Endothelial cell (in vitro differentiated cells): ENCODE measurements at places on chromosomes 4 and X. TPM values are rescaled to one million over a fixed set of nuclear protein-coding genes. Genes with fewer than 3 reads are reported as not detected.

DNA sequence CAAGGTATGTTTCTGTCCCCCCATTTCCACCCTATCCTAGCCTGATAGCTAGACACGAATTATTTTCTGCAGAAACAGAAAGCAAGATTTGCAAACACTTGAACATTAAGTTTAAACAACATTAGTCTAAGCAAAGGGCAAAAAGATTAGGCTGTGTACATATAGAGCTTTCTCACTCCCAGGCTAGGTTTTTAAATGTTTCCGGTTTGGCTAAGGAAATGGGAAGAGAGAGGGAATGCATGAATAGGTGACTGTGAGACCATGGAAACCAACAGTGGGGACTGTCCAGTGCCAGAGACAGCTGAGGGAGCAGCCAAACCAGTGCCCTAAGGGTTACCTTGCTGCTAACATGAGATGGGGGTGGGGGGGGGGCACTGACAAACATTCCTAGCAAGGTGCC lies 242.7 kb downstream of the SCFD2 start:
- no peak for DNase-seq

GRCh38 chr4:102452854-102453253 lies 48.3 kb upstream of the NFKB1 start:
- no peak for DNase-seq

DNA sequence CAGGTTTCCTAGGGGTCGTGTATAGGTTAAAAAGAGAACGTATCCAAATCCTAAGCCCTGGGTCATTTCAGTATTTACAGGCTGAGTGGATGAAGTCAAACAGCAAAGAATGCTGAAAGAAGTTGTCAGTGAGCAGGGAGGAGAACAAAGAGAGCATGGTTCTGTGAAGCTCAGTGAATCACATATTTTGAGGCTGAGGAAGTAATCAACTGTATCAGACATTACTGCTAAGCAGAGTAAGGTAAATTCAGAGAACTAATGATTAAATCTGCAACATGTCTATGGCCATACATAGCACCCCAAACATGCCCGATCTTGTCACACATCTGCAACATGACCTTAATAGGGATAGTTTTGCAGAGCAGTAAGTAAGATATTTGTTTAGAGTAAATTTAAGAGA lies 1130.3 kb downstream of the RAPGEF2 start:
- DNase-seq, result no peak

DNA sequence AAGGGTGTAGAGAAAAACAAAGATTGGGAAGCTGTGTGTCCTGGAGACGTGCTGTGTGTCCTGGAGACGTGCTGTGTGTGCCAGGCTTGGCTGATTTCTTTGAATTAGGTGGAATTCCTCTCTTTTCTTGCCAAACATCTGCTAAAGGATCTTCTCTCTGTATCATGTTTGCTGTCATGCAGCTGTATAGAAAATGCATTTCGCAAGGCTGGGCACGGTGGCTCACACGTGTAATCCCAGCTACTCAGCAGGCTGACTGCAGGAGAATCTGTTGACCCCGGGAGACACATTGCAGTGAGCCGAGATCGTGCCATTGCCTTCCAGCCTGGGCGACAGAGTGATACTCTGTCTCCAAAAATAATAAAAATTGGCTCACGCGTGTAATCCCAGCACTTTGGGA lies 187.0 kb downstream of the CRLF2 start:
- DNase-seq, result no peak

The GLUD2 gene
- 0.46 TPM for total RNA-seq

DNA sequence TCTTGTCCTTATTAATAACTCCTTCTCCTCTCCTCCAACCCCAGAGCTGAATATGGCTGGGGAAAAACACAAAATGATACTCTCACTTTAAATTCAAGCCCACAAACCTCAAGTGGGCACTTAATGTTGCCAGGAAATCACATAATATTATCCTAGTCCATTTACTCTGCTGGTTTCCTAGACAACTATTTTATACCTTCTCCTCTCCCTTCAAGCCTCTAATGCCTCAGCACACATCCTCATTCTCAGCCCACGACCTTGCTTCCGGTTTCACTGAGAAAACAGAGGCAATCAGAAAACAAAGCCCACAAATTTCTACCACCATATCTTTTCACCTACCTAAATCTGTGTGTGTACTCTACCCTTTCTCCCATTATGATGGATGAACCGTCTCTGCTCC lies 12.1 kb upstream of the CLCN5 start:
- DNase-seq, result no peak

DNA sequence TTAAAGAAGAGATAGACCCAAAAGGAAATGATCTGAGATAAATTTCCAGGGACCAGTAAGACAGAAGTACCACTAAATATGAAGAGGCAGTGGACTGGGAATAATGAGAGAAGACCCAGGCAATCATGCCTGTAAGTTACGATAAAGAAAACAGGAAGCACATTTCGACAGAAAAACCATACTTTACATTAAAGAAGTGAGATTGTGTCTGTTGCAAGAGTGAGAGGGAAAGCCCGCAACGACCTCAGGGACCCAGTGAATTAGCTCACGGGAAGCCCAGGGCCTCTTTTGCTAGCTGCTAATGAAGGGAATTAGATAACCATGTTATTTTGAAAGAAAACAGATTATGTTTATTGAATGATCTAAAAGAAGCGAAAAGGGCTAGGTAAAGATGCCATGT lies 28.9 kb upstream of the ACSL1 start:
- no peak for DNase-seq

GRCh38 chrX:51336584-51336983 lies 4.0 kb downstream of the NUDT10 start:
- DNase-seq, result peak; percentile 2

DNA sequence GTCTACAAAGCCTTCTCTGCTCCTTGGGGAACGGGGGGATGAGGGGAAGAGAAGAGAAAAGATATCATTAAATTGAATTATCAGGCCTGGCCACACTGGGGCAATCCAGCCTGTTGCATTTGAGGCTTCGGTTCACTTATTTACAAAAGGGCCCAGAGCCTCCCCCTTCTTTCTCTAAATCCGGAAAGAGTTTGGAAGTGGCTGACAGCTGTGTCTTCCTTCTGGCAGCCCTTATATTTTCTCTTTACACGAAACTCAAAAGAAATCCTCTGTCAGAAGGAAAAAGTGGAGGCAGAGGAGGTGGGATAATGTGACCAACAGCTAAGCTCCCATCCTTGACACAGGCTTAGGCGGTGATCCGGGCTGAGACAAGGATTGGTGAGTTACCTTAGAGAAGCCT lies 158.3 kb upstream of the TAPT1 start:
- no peak for DNase-seq

The CT45A2 gene
- not detected for total RNA-seq

GRCh38 chr4:154741131-154741665 lies 2.6 kb upstream of the LRAT start:
- no peak for DNase-seq

GRCh38 chrX:132651421-132652086 lies 162.7 kb upstream of the MBNL3 start:
- DNase-seq, result no peak

GRCh38 chrX:16454926-16455325 lies 195.0 kb upstream of the S100G start:
- no peak for DNase-seq

DNA sequence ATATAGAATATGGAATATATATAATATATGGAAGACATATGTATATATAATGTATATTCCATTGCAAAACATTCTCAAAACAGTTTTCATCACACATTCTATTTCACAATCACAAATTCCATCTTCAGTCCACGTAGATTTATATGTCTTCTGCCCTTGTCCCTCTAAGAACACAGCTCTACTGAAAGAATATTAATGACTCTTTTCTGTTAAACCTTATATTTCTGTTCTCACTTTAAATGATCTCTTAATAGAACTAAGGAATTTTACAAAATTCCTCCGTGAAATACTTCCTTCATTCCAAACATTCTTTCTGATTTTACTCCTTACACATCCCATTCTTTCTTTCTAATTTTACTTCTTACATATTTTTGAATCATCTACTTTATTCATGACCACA lies 1043.1 kb upstream of the PABPC4L start:
- DNase-seq, result no peak

The SLC25A5 gene
- total RNA-seq, result 305 TPM

The MAPK10 gene
- 2.0 TPM for total RNA-seq

The ZBTB49 gene
- 13.3 TPM for total RNA-seq

GRCh38 chr4:137536789-137537561 lies 4.7 kb upstream of the PCDH18 start:
- no peak for DNase-seq

The PROM1 gene
- 12.2 TPM for total RNA-seq

The C4orf50 gene
- total RNA-seq, result 0.05 TPM

DNA sequence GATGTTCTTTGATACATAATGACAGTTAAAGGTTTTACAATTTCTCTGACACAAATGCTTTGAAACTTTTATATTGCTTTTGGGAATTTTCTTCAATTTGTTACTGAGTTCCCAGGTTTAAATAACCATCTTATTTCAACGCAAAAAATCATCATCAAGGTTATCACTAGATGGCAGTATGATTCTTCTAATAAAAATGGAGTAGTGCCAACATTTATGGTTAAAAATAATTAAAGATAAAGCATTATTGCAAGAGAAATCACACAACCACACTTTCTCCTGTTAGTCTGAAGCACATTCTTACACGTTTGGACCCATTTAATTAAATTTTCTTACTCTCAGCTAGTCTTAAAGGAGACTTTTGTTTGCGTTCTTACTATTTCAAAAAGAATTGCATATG lies 611.3 kb upstream of the CPXCR1 start:
- DNase-seq, result no peak

- no peak for DNase-seq
Measured at GRCh38 chrX:41421071-41421729, 25.9 kb upstream of the NYX start.

The SOWAHB gene
- total RNA-seq, result 5.0 TPM

GRCh38 chr4:113601636-113602035 lies 159.9 kb downstream of the CAMK2D start:
- no peak for DNase-seq

GRCh38 chrX:3252744-3253143 lies 93.7 kb downstream of the MXRA5 start:
- no peak for DNase-seq

DNA sequence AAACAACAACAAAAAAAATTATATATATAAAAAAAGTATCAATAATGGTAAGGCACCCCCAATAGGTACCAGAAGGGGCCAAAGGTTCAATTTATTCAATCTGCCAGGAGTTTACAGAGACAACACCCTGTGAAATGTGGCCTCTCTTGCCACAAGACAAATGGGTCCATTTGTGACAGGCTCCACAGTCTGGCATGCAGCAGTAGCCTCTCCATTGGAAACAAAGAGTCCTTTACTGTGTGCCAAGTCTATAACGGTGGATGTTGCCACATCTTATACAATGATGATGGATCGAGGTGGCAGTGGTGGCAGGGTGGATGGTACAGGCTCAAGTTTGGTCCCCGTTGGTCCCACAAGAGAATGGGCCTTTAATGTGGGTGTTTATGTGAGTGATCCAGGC lies 70.1 kb upstream of the SH3RF1 start:
- DNase-seq, result no peak

- DNase-seq, result peak; percentile 12
Measured at GRCh38 chrX:71095981-71096759, 519 bp downstream of the FOXO4 start.

The ETDB gene
- total RNA-seq, result not detected

The HS3ST1 gene
- 0.44 TPM for total RNA-seq

The AWAT1 gene
- not detected for total RNA-seq

- no peak for DNase-seq
Measured at GRCh38 chrX:38595801-38596200, 34.5 kb downstream of the TSPAN7 start.

- no peak for DNase-seq
Measured at GRCh38 chrX:19595043-19595677, 79.9 kb upstream of the MAP3K15 start.

- no peak for DNase-seq
Measured at GRCh38 chr4:94447754-94448411, 3.9 kb upstream of the PDLIM5 start.

DNA sequence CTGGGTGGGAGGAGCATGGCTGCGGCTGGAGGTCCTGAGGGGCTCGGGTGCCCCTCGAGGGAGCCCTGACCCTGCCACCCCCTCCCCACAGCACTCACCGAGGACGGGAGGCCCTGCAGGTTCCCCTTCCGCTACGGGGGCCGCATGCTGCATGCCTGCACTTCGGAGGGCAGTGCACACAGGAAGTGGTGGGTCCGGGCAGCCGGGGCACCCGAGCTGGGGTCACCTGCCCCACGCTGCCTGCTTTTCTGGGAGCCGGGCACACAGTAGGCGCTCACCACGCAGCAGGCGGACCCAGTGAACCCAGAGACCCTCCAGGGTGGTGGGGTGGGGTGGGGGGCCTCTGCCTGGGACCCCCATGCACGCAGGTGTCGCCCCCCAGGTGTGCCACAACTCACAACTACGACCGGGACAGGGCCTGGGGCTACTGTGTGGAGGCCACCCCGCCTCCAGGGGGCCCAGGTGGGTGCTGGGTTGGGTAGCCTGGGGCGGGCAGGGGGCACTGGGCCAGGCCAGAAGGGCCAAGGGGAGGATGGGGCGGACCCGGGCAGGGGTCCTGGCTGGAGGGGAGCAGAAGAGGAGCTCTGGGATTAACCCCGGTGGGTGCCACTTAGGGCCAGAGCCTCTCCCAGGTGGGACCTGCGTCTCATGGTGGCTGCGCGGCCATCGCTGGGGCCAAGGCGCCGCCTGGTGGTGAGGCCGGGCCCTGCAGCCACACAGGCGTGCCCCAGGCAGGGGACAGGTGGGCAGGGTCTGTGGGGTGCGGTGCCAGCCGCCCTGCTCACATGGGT lies 1.4 kb downstream of the HGFAC start:
- peak; percentile 77 for DNase-seq

GRCh38 chr4:10581022-10581421 lies 103.5 kb downstream of the CLNK start:
- DNase-seq, result no peak

DNA sequence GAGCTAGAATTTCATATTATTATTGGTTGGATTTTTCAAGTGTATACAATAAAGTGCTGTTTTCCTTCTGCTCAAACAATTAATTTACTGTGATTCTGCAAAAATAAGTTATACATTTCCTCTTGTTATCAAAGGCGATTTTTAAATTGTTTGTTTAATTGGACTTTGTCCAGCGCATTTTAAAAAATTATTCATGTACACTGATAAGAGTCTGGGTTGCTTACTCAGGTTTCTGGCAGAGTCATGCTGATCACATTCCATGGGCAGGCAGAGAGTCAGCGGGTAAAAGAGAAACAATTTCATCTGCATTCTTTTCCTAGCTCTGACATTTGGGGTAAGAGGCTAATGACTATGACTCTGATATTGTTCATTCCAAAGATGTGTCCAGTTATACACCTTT lies 8.9 kb downstream of the FAT4 start:
- DNase-seq, result no peak
